Suppressor macrophage (primary cell): ENCODE measurements at places on chromosomes 3 and 15.

DNA sequence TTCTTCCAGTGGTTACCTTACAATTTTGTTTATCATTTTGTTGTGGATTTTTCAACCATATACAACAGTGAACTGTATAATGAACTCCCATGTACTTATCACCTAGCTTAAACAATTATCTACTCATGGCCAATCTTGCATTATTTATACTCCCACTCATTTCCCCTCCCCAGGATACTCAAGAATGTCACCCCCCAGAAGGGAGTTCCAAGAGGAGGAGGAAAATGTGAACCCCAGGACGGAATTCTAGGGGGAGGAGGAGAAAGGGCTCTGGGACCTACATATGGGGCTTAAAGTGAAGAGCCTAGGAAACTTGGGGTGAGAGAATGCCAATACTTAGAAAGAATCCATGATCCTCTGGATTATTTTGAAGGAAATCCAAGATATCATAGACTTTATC is 59.3 kb downstream of the TSC22D2 start:
- no peak for DNase-seq

DNA sequence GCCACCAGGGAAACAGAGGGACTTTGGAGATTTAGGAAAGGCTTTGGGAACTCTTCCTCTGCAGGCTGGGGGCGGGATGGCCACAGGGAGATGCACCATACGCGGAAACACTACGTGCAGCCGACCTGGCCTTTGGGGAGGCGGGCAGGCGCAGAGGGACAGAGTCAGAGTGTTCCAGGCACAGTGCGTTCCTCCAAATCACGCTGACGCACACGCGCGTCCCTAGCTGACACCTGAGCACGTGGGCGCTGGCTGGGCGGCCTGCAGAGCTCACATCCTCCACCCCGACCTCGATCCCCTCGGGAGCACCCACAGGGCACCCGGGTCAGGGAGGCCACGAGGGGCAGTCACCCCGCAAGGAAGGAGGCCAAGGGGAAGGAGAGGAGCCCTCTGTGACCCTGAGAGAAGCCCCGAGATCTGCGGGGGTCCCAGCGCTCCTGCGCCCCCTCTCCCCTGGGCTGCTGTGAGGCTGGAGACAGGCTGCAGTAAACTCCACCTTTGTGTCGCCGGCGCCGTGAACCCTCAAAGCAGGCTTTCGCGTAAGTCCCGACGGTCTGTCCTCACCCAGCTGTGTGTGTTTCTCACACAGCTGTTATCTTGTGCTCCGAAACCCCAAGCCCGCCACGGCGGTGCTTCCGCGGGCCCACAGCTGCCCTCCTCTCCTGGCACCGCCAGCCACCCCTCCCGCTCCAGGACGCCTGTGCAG is 196.3 kb downstream of the OCA2 start:
- no peak for DNase-seq

- no peak for DNase-seq
These were observed 74.1 kb upstream of the MNS1 start for GRCh38 chr15:56538901-56539545.

DNA sequence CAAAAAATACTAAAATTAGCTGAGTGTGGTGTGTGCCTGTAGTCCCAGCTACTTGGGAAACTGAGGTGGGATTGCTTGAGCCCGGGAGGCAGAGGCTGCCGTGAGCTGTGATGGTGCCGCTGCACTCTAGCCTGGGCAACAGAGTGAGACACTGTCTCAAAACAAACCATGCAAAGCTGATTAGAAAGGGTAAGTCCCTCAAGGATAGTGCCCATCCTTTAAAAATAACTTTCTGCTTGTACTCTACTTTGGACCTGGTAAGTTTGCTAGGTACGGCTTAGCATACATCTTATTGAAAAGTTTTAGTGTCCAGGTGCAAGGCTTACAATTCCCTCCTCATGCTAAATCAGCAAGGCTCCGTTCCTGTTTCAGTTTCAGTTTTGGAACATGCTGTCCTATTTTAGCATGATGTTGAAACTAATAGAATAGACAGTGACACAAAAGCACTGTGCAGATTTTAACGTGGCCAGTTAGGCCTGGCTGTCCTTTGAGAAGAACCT is 21.4 kb downstream of the FEM1B start:
- DNase-seq, result peak; percentile 68

DNA sequence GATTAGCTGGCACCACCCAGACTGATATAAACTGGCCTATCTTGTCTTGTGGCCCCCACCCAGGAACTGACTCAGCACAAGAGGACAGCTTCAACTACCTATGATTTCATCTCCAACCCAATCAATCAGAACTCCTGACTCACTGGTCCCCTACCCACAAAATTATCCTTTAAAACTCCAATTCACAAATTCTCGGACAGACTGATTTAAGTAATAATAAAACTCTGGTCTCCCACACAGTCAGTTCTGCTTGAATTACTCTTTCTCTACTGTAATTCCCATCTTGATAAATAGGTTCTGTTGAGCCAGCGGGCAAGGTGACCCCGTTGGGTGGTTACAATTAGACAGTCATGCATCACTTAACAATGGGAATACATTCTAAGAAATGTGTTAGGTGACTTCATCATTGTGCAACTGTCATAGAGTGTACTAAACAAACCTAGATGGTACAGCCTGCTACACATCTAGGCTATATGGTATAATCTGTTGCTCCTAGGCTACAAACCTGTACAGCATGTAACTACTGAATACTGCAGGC is 48.1 kb upstream of the MAP4 start:
- no peak for DNase-seq

- DNase-seq, result no peak
These were observed 775.6 kb downstream of the ROBO2 start for GRCh38 chr3:77815467-77815866.

GRCh38 chr3:18730491-18730890 is 305.4 kb upstream of the SATB1 start:
- DNase-seq, result no peak

- DNase-seq, result no peak
These were observed 223.7 kb upstream of the NANOGP8 start for GRCh38 chr15:35308802-35309201.

GRCh38 chr3:62559831-62560445 is 186.6 kb upstream of the FEZF2 start:
- no peak for DNase-seq

DNA sequence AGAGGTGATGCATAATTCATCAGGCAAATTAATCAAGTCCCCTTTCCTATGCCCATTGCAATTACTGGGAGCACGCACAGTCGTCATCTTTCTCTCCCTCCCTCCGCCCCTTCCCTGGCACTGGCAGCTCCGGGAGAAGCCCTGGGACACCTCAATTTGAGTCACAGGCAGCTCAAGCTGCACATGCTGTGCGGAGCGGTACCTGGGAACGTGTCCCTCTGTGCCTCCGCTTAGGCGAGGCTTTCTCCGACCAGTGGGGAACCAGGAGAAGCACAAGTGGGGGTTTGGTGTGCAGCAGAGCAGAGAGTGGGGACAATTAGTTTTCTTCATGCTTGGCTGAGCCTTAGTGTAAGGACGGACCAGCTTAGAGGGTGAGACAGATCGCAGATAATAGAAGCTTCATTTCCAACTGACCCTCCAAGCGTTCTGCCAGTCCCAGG is 88.3 kb downstream of the SOX14 start:
- DNase-seq, result no peak

- DNase-seq, result peak; percentile 45
These were observed 41.3 kb upstream of the PIK3CB start for GRCh38 chr3:138875754-138876664.

DNA sequence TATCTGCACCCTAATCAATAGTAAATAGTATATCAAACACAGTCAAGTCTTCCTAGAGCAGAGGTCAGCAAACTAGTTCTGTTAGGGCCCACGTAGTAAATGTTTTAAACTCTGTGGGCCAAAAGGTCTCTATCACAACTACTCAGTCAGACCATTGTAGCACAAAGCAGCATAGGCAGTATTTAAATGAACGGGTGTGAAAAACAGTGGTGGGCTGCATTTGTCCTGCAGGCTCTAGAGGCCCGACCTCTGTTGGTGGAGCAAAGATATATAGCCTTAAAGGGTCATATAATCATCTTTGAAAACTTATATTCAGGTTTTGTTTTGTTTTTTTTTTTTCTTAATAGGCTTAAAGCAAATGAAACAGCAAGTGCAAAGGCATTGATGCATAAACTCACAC is 326.4 kb upstream of the TRIM42 start:
- no peak for DNase-seq

DNA sequence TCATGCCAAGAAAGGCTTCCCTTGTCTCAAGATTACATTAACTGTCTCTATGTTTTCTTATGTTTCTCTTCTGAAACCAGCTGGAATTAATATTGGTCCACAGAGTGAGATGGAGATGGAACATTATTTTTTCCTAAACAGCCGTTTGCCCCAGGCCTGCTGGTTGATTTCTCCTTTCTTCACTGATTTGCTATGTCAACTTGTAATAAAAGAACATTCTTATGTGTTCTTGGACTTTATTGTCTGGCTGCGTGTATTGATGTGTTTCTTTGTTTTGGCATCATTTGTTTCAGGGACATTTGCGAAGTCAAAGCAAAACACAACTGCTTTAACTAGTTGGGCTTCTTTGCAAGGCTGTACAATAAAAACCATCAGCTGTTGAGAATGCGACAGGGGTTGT is 168.5 kb downstream of the FAM43A start:
- DNase-seq, result no peak

GRCh38 chr3:138600100-138600745 is 6.2 kb upstream of the CEP70 start:
- peak; percentile 30 for DNase-seq
